ENCODE measurements at places on chromosomes 7 and 10. TPM values are rescaled to one million over a fixed set of nuclear protein-coding genes. Genes with fewer than 3 reads are reported as not detected.

Gene HMX2
- not detected for total RNA-seq

DNA sequence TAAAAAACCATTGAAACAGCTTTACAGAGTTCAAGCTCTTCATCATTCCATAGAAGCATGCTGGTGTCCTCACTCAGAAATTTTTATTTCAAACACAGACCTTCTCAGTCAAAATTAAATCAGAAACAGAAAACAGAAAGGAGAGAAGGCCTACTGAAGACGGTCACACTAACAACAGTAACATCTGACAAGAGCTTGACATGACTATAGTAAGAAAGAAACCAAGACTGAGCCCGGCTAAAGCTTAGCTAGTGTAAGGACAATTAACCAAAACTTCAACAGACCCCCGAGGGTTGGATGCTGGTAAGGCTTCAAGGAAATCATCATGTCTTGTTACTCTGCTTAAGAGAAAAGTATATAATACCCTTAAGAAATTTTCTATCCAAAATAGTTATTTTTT lies 38.6 kb downstream of the MTPN start:
- no peak for DNase-seq

- no peak for DNase-seq
Observed at GRCh38 chr7:155746188-155746587, 66.1 kb downstream of the SHH start.

- DNase-seq = peak; percentile 78
Observed at GRCh38 chr10:67884842-67885670, 600 bp downstream of the SIRT1 start.

Gene MYPN
- under 0.01 TPM for total RNA-seq

DNA sequence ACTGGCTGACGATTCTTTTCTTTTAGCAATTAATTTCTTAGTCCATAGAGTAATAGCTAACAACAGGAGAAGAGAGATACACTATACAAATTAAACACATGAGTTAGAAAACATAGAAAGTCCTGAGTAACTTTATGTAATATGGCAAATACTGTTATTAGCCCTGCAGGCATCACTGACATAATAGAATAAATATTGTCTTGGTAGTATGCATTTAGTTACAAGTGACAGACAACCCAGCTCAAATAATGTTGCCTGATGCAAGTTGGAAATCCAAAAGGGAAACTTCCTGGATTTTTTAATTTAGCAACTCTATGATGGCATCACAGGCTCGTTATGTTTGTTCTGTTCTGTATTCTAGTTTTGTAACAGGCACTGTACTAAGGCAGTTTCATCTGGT lies 95.1 kb downstream of the DKK1 start:
- DNase-seq = no peak

Gene GRM8
- total RNA-seq = 0.09 TPM

DNA sequence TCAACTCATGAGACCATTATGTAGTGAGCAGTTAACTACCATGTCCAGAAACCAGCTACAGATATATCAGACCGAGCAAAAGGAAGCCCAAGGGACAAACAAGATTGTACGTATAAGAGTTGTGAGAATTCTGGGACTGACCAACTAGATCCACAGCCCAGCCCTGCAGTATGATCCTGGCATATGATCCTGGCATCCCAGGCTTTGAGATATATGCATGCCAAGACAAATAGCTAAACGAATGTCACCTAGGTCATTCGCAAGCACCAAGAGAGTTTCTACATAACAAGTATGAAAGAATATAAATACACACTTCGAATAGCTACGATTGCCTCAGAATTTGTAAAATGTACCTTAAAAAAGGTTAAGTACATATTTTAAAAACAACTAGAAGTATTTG lies 56.4 kb upstream of the PMPCB start:
- no peak for DNase-seq

GRCh38 chr7:98280791-98281756 lies at the start of gene BRI3:
Gene BRI3 (plus strand): TSS chr7:98281686. CDS start chr7:98281796, 110 bp downstream.
- peak; percentile 92 for DNase-seq

DNA sequence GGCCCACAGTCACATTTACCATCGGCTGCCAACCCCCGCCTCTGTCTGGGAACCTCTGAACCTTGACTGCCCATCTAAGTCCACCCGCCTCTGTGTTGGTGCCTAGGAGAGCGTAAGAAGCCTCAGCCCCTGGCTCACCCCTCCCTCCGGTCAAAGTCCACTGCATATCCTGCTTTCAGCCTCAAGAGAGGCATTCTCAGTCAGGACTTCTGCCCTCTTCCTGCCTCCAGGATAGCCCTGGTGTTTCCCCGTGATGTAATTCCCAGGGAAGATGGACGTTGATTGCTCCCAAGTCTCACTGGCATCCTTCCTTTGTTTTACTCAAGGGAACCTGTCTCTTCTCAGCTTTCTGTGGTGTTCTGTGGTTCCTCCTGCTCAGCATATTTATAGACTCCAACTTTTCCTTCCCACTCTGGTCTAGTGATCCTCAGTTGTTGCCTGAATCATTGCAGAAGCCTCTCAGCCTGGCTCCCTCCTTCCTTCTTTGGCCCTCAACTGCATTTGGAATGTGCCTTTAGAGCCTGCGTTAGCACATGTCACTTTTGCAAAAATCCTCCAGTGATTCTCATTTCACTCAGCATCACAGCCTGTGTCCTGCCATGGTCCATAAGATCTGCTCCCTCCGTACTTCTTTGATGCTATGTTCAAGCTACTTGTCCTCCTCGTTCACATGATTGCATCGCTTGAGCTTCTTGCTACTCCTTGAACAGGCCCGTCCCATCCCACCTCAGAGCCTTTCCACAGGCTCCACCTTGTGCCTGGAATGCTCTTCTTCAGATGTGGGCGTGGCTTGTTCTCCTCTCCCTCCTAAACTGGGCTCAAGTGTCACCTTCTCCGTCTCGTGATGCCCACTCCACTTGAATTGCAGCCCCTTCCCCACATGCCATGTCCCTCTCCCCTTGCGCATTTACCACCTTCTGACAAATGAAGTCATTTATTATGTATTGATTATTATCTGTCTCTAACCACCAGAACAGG lies 124.2 kb downstream of the PLPP4 start:
- no peak for DNase-seq

GRCh38 chr10:129114588-129114987 lies 352.5 kb upstream of the MGMT start:
- no peak for DNase-seq

Gene CHST15
- total RNA-seq = 99.0 TPM

DNA sequence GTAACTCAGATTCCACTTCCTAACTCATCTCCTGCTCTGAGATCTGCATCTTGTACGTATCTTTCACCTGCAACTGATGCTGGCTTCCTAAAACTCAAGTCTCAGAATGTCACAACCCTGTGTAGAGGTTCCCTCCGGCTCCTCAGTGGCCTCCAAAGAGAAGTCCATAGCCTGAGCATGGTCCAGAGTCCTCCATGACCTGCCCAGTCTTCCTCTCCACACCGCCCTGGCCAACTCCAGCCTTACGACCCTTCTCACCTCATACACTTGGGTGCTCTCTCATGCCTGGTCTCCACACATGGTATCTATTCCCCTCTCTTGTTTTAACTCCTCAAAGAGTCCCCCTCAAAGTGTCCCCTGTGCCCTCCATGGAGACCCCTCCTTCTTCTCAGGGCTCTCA lies 41.9 kb downstream of the RAMP3 start:
- DNase-seq = no peak

- no peak for DNase-seq
Observed at GRCh38 chr10:132056663-132057062, 9.1 kb upstream of the JAKMIP3 start.

- DNase-seq = no peak
Observed at GRCh38 chr7:108511939-108512338, 14.0 kb downstream of the PNPLA8 start.

DNA sequence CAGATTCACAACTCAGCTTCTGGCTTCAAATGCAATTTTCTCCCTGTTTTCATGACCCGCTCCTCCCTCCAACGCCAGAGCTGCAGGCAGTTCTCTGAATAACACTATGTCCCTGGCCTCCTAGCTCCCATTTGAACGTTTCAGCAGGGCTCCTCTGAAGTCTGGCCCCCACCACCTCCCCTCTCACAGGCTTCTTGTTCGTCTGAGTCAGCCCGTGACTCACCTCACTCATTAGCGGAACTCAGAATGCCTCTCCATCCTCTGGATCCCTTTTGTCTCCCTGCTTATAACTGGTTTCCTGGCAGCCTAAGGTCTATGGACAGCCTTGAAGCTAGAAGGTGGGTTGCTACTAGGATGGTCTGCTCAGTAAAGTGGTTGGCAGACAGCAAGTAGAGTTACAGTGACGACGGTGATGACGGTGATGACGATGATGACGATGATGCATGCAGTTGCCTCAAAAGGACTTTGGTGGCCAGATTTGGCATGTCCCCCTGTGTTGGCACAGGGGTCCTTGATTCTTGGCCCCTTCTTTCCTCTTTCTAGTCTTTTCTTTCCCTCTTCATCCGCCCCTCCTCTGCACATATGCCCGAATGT lies 83.3 kb upstream of the MKLN1 start:
- peak; percentile 85 for DNase-seq

GRCh38 chr10:47020471-47020870 lies 109.2 kb downstream of the PTPN20 start:
- DNase-seq = peak; percentile 66

DNA sequence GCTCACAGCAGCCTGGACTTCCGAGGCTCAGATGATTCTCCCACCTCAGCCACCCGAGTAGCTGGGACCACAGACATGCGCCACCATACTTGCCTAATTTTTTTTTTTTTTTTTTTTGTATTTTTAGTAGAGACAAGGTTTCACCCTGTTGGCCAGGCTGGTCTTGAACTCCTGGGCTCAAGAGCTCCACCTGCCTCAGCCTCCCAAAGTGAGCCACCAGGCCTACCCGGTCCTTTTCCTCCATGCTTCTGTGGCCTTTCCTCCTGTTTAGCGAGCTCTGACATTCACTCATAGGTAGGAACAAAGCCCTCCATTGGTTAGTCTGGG lies 50.1 kb upstream of the SRPK2 start:
- no peak for DNase-seq

DNA sequence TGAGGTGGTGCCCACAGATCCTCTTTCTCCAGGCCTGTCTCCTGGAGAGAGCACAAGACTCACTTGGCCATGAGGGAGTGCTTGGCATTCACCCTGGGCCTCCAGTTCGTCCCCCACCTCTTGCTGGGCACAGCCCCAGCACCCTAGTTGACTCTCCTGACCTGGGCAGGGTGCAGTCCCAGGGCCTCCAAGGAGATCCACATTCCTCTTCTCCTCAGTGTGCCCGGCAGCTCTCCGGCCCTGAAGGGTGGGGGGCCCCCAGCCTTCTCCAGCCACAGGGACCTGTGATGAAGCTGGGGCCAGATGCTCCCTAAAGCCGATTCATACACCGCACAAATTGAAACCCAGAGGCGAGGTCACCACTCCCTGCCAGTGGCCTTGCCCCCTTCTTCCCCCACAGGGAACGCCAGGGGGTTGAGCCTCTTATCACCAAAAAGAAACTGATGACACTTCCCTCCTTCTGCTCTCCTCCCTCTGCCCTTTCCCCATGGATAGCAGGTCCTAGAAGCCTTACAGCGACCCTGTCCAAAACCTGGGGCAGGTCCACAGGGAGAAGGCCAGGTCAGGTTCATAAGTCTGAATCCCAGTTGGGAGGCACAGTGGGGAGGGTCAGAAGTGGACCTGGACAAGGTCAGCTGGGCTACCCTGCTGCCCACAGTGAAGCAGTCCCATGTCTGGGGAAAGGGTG lies 3.1 kb downstream of the EN2 start:
- DNase-seq = no peak

GRCh38 chr7:378551-379455 lies 88.8 kb downstream of the FOXL3 start:
- DNase-seq = peak; percentile 39

All from dermis blood vessel endothelial cell (primary cell).